ENCODE measurements at places on chromosomes 6 and 20. TPM values are rescaled to one million over a fixed set of nuclear protein-coding genes. Genes with fewer than 3 reads are reported as not detected.

PGC gene
- 3.2 TPM for total RNA-seq

CST7 gene
- 0.33 TPM for total RNA-seq

SSTR4 gene
- not detected for total RNA-seq

NKAPL gene
- 1.6 TPM for total RNA-seq

SLC9A8 gene
- 13.5 TPM for total RNA-seq

SLC52A3 gene
- 7.2 TPM for total RNA-seq

SLC17A9 gene
- total RNA-seq: 4.9 TPM

PI3 gene
- total RNA-seq: not detected

SLC12A5 gene
- not detected for total RNA-seq

KCNG1 gene
- total RNA-seq: 7.0 TPM

HSPA12B gene
- total RNA-seq: 25.2 TPM

WFDC2 gene
- total RNA-seq: 43.9 TPM

DEF6 gene
- total RNA-seq: 14.2 TPM

GJA10 gene
- not detected for total RNA-seq

PDE10A gene
- total RNA-seq: 2.7 TPM

JPH2 gene
- 16.4 TPM for total RNA-seq

EPPIN gene
- total RNA-seq: not detected

TRIM40 gene
- total RNA-seq: 0.33 TPM

TP53TG5 gene
- not detected for total RNA-seq

RWDD2A gene
- total RNA-seq: 3.0 TPM

All from breast epithelium (tissue), 4 donors.